Stimulated activated CD4-positive, alpha-beta T cell treated with anti-CD3 and anti-CD28 coated beads, Interleukin-4, amount 100 ng/mL, for 48 hours (primary cell): ENCODE measurements at places on chromosomes 4 and X.

DNA sequence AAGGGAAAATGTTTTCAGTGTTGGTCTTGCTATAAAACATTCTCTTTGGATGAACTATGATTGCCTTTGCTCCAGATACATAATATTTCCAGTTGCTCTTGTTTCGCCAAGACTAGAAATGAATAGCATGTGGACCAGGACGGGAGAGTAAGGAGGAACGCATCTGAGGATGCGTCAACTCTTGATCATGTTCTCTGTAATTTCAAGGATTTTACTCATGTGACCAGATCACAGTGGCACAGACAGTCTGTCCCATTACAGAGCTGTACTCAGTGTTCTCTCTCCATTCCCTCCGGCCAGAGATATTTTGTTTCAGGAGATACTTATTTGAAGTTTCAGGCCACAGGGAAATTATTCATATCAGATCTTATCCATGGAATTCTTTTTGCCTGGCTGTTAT is 266.6 kb downstream of the MID1IP1 start:
- DNase-seq, result no peak

DNA sequence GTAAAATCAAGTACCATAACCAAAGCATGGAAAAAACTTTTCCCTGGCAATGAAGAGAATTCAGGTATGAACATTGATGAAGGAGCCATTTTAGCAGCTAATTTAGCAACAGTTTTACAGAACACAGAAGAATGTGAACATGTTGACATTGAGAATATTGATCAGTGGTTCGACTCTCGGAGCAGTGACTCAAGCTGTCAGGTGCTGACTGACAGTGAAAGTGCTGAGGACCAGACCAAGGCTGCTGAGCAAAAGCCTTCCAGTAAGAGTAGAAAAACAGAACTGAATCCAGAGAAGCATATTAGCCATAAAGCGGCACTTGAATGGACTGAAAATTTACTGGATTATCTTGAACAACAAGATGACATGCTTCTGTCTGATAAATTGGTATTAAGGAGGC is 2.8 kb downstream of the TIGD2 start:
- DNase-seq, result no peak

DNA sequence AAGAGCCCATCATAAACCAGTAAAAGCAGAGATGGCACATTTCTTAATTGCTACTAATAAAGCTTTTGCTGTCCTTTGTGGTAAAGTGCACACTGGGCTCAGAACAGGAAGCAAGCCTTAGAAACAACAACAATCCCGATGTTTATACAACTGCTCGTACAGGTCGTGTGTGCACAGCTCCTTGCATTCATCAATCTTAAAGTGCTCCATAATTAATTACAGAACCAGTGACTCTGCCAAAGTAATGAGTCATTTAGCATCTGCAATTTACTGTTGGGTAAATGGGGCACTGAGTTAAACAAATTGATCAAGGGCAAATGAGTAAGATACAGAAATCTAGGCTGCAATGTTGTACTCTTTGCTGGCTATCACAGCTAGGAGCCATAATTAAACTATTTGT is 61.3 kb upstream of the TXK start:
- DNase-seq, result no peak

- DNase-seq, result no peak
Measured at GRCh38 chrX:133444952-133445831, 29.9 kb upstream of the GPC4 start.

DNA sequence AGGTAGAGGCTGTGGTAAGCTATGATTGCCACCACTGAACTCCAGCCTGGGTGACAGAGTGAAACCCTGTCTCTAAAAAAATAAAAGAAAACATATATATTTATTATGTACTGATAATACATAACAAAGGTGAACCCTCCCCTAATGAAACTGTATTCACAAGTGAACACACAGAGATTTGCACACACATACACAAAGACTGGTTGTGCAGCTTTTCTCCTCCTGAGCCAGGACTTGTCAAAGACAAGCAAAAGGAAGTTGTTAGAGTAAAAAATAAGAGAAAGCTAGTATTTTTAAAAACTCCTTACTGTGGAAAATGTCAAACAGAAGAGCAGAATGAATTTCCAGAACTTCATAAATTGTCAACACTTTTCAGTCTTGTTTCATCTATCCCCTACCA is 1.5 kb upstream of the GRSF1 start:
- no peak for DNase-seq

- DNase-seq, result no peak
Measured at GRCh38 chrX:150366951-150367545, 3.9 kb downstream of the MAMLD1 start.

DNA sequence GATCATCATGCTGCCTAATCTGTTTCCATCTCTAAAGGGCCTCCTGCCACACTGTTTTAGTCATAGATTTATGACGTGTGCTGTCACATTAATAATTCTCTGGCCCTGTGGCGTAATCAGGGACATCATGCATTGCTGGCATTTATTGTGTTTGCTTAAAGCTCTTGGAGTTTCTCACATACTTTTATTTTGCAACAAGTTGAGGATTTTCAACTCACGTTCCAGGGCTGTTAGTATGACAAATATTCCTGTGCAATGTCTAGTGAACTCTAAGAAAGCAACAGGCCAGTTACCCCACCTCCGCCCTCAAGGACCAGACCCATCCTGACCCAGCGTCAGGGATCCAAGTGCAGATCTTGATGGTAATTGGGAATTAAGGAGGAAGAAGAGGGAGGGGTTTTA is 7.8 kb upstream of the PIGA start:
- DNase-seq, result no peak

DNA sequence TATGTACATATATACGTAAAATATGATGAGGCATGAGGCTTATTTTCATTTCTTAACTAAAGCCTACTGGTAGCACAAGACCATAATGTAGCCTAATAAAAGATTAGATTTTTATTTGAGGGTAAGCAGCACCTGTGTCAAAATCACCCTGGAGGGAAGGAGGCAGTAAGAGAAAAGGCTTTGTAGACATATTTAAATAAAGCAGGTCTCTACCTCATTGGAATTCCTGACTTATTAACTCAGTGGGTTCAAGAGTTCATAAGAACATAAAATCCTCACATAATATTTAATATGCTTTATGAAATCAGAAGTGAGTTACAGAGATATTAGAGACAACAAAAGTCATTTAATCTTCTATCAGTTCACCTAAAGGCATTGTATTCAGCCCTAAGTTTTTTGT is 261.6 kb upstream of the ANKRD50 start:
- no peak for DNase-seq

- DNase-seq, result no peak
Measured at GRCh38 chr4:74146581-74147129, 11.3 kb upstream of the MTHFD2L start.

DNA sequence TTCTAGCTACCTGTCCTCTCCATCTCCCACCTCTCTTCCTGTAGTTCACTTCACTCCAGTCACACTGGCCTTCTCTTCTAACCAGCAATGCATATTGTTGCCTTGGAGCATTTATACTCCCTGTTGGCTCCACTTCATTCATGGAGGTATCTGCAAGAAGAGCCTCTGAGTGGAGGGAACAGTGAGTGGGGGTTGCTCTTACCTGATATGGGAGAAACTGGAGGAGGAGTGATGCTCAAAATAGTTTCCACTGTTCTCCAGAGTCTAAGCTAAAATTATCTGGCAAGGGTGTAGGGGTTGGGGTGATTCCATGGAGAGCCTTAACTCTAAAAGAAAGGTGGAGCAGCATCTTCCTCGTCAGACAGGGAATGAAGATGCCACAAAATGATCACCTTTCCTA is 28.9 kb upstream of the DDX53 start:
- DNase-seq, result no peak

- no peak for DNase-seq
Measured at GRCh38 chr4:60619531-60620305, 580.4 kb upstream of the ADGRL3 start.

DNA sequence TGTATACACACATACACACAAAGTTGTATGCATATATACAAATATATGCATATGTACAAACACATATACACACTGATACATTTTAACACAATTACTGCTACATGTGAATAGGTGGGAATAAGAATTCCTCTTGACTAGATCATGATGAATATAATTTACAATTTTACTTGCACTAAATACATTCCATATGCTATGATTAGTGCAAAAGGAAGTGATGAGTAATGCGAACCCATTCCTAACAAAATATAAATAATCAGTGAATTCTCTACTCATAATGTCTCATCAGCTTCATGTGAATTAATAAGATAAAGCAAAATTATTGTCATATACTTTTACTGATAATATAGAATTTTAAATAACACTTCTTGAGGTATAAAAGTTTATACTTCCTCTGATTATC is 1077.3 kb upstream of the PCDH10 start:
- DNase-seq, result no peak

- no peak for DNase-seq
Measured at GRCh38 chr4:22483551-22483981, 32.3 kb downstream of the ADGRA3 start.

DNA sequence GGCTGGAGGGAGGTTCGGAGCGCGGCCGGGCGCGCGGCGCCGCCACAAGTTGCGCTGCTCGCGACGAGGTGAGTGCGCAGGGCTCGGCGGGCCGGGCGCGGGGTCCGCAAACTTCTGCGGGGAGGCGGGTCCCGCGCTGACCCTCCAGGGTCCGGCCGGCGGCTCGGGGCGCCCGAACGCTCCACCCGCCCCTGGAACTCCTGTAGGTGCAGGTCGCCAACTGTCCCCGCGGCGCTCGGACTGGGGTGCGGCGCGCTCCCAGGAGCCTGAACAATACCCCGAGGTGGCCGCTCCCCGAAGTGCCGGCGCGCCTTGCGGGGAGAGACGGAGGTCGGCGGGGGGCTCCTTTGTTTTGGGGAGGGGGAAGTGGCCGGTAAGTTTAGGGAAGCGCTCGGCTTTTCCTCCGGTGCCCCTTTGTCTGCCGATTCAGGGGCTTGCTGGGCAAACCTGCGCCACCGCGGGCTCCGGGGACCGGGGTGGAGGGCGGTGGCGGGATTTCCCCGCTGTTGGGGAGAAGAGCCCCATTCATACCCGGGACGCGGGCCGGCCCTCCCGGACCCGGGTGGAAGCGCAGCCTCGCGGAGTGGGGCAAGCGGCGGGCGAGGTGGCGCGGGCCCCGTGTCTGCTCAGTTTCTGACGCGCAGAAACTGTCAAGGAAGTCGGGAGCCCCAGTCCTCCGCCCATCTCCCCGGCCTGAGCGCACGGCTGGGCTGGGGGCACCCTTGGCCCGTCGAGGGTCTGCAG is 694 bp downstream of the TBL1X start:
- DNase-seq, result peak; percentile 6

DNA sequence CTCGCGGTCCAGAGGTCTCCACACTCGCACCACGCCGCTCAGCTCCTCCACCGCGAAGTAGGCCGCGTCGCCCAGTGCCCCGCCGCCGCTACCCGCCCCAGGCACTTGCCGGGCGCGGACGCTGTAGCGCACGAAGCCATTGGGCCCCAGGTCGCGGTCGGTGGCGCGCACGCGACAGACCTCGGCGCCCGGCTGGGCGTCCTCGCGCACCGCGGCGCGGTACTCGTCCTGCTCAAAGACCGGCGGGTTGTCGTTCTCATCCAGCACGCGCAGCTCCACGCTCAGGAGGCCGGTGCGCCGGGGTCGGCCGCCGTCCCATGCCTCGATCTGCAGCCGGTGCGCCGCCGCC is 1.4 kb downstream of the DCHS2 start:
- no peak for DNase-seq

GRCh38 chrX:30275498-30275897 is 28.6 kb downstream of the MAGEB1 start:
- no peak for DNase-seq

- DNase-seq, result no peak
Measured at GRCh38 chrX:16347968-16348670, 180.8 kb downstream of the MAGEB17 start.

- no peak for DNase-seq
Measured at GRCh38 chr4:14615671-14616070, 386.6 kb upstream of the CPEB2 start.

- no peak for DNase-seq
Measured at GRCh38 chr4:117135634-117136354, 50.4 kb upstream of the TRAM1L1 start.

- no peak for DNase-seq
Measured at GRCh38 chr4:53786632-53787031, 195.3 kb upstream of the LNX1 start.

DNA sequence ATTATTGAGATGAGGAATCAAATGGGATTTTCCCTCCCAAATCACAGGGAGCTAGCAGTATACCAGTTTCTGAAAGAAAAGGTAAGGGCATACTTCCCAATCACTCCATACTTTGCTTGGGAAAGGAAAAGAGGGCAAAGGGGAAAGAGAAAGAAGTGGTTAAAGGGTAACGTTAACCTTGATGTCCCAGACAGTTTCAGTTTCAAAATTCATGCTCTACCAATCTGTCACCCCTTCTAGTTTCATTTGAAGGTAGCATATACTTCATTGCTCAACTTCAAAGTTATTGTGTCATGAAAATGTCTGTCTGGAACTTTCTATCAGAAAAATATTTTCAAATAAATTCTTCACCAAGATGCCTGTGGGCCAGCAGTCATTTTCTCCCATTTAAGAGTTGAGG is 16.0 kb downstream of the TNMD start:
- no peak for DNase-seq

DNA sequence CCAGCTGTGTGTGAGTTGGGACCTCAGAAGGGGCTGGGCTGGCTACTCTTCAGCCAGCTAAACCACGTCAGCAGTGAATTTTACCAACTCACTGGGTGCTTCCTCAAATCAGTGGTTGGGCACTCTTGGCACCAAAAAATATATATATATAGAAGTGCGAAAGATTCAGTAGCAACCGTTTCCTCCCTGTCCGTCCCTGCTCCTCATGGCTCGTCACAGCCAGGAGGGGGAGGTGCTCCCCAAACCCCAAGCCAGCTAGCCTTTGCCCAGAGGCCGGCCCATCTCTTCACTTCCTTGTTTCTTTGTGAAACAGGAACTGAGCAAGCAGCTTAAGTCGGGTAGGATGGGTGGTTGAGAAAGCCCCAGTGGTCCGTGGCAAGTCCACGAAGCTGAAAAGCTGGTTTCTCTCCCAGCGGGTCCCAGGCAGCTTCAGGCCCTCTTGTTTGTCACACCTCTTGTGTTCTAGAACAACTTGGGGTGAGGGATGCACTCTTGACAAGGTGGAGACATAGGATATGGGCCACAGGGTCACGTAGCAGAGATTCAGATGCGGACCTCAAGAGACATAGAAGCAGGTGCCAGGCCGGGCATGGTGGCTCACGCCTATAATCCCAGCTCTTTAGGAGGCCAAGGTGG is 6.8 kb upstream of the SASH3 start:
- no peak for DNase-seq

DNA sequence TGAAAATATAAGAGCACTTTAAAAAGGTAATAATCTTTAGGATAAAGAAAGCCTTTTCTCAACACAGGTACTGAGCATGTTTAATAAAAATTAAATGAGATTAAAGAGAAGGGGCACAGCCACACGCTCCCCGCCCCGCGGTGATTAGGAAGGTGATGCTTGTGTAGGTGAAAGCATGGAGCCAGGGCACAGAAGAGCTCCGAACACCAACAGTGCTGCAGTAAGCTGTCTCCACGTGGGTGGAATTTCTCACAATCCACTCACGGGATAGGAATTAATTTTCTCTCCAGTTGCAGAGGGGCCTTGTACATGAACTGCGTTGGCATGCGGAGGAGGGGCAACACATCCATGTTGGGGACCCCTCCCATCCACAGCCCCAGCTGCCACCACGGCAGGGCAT is 27.0 kb downstream of the DCTD start:
- DNase-seq, result no peak
